ENCODE measurements at places on chromosomes 6 and 20.
A peak's percentile ranks its signal among the peaks of the same experiment; 100 is the strongest.

- no peak for DNase-seq
Observed at GRCh38 chr20:22771706-22772105, 187.3 kb upstream of the FOXA2 start.

DNA sequence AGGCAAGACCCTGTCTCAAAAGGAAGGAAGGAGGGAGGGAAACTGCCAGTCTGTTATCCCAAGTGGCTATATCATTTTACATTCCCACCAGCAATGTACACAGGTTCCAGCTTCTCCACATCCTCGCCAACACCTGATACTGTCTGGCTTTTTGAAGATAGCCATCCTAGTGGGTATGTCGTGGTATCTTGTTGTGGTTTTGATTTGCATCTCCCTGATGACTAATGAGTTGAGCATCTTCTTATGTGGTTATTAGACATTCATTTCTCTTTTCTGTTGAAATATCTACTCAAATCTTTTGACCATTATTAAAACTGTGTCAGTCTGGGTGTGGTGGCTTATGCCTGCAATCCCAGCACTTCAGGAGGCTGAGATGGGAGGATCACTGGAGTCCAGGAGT, 47.9 kb upstream of the ARID1B start:
- DNase-seq: no peak

GRCh38 chr6:33727126-33727525, 15.6 kb upstream of the UQCC2 start:
- DNase-seq: no peak

DNA sequence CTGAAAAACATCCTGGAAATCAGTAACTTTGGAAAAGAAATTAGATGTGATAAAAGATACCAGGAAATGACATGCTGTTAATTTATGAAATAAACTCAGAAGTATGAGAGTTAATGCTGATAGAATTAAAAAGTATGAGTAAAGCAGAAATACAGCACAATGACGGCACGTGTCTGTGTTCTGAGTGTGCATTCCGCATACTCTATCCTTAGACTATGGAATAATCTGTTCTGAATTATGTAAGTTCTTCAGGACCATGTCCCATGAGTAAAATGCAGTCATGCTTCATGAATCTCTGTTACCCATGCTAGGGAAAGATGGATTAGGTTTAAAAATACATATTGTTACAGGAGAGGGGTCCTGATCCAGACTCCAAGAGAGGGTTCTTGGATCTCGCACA, 21.7 kb downstream of the HECA start:
- no peak for DNase-seq

DNA sequence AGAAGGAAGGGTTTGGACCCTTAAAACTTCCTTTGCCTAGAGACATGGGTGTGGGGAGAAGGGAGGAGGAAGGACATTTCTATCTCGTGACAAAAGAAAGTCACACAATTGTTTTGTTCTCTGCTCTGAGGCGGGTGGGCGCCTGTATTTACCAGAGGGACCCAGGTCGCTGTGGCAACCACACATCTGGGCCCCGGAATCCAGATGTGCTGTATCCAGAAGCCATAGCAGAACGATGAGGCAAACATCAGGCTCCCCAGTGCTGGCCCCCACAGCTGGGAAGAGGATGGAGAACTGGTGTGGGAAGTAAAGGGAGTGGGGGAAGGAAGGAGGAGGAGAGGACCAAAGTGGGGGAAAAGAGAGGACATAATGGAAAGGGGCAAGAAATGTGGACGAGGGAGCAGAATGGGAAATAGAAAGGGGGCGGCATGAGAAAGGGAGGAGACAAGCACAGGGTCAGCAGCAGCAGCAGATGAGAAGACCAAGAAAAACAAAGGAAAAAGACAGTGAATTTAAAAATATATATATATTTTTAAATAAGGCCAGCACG, 3.4 kb upstream of the TNXB start:
- DNase-seq: no peak

- DNase-seq: no peak
Observed at GRCh38 chr6:105641504-105641903, 238.6 kb upstream of the PREP start.

GRCh38 chr6:45474376-45474775, 96.6 kb upstream of the SUPT3H start:
- DNase-seq: no peak

DNA sequence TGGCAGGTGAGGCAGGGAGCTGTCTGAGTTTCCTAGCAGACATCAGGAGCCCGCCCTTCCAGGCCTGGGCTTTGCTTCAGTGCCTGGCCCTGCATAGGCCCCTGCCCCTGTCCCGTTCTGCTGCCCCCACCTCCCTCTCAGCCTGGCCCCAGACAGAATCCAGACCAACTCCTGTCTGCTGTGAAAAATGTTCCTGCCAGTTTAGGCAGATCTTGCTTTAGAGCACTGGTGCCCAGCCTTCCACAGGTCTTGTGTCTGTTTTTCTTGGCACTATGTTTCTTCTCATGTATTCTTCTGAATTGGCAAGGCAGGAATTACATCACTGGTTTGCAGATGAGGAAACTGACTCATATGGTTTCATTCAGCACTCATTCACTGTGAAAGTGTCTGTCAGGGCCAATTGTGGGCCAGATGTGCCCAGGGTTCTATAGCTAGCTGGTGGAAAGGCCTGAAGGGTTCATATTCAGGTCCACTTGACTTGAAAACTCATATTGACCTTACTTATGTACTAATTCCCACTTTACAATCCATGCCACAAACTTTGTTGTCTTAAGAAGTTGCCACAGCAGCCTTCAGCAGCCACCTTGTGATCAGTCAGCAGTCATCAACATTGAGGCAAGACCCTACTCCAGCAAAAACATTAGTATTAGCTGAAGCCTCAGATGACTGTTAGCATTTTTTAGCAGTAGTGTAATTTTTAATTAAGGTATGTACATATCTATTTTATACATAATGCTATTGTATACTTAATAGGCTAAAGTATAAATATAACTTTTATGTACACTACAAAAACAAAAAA, 40.5 kb downstream of the HLA-F start:
- no peak for DNase-seq

DNA sequence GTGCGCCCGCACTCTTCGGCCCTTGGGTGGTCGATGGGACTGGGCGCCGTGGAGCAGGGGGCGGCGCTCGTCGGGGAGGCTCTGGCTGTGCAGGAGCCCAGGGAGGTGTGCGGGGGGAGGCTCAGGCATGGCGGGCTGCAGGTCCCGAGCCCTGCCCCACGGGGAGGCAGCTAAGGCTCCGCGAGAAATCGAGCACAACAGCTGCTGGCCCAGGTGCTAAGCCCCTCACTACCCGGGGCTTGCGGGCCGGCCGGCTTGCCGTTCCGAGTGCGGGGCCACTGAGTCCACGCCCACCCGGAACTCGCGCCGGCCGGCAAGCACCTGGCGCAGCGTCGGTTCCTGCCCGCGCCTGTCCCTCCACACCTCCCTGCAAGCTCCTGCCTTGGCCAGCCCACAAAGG, 462.3 kb upstream of the JARID2 start:
- no peak for DNase-seq

GRCh38 chr20:60057866-60058807, 99.9 kb downstream of the CDH26 start:
- DNase-seq: peak; percentile 21

GRCh38 chr6:123519189-123519505, 117.6 kb downstream of the TRDN start:
- no peak for DNase-seq

DNA sequence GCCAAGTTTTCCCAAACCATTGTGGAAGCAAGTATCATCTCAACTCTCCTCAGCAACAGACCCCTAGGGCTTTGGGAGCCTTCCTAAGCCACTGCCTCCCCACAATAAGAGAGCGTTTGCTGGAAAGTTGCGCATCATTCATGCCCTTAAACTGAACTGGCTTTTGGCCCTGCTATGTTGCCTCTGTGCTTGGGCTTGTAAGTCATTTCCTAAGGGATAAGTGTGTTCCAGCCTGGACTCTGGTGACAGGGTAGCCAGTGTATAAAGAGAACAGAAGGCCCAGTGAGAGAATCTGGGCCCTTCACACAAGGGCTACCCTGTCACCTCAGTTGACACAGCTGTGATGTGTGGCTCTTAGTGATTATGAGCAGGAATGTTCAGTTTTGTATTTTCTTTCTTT, 77.8 kb downstream of the COL9A1 start:
- no peak for DNase-seq

DNA sequence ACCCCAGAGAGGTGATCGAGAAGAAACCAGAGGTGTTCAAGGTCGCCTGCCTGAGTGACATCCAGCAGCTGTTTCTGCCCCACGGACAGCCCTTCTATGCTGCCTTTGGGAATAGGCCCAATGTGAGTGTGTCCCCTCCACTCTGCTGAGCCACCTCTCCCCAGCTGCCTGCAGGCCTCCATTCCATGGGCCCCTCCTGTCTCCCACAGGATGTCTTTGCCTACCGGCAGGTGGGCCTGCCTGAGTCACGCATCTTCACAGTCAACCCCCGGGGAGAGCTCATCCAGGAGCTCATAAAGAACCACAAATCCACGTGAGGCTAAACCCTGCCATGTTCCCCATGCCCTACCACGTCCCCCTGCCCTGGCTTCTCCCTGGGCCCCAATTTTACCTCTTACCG, 8.4 kb downstream of the EMILIN3 start:
- DNase-seq: no peak

GRCh38 chr6:41332241-41332640, 3.2 kb upstream of the NCR2 start:
- DNase-seq: no peak

- DNase-seq: no peak
Observed at GRCh38 chr6:130233330-130233729, 10.6 kb upstream of the SAMD3 start.

- DNase-seq: no peak
Observed at GRCh38 chr20:53141201-53142050, 169.3 kb downstream of the TSHZ2 start.

- no peak for DNase-seq
Observed at GRCh38 chr6:146550911-146551310, 7.3 kb downstream of the RAB32 start.

DNA sequence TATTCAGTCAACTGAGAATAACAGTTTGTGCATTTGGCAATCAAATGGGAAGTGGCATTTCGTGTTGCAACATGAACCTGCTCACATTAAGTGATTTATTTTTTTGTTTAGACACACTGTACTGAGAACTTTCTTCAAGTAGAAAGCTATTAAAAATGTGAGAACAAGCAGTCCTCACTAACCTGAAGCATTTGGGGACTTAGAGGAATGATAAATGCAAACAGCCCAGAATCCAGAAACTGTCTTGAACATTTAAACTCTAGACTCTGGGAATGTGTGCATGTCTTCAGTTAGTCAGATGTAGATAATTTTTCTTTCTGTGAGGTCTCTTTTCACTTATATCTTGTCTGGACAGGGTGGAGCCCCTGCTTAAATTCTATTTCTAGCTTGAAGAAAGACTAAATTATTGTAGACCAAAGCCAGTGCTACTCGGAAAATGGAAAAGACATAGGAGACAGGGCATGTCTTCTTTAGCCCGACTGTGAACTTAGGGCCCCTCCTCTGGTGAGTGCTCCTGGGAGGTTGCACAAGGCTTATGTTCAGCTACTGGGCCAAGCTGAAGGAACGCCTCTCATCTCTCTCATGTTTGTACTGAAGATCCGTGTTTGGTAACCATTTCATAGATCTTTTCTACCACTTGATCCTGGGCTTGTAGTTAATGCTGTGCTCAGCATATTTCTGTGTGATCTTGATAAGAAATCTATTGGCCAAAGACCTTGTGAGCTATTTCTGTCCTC, 70.1 kb downstream of the SLX4IP start:
- no peak for DNase-seq

DNA sequence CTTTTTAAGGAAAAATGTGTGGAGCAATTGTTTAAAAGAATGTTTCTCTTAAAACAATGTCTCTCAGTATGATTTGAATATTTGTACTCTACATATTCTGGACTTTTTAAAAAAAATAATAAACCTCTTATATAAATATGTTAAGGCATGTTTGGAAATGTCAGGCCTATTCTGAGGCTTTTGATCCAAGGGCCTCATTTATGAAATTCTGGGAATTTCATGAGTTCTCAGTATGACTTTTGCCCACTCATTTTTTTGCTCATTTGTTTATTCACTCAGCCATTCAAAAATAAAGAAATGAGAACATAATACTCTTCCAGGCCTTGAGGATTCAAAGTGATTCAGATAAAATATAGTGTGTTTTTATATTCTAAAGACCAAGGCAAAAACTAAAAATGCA, 60.4 kb downstream of the DOK5 start:
- DNase-seq: no peak

GRCh38 chr6:161111261-161111660, 119.7 kb downstream of the MAP3K4 start:
- peak; percentile 10 for DNase-seq
